Eye (tissue), 1 donor: ENCODE measurements at places on chromosomes 3 and 15.
A peak's percentile ranks its signal among the peaks of the same experiment; 100 is the strongest.

DNA sequence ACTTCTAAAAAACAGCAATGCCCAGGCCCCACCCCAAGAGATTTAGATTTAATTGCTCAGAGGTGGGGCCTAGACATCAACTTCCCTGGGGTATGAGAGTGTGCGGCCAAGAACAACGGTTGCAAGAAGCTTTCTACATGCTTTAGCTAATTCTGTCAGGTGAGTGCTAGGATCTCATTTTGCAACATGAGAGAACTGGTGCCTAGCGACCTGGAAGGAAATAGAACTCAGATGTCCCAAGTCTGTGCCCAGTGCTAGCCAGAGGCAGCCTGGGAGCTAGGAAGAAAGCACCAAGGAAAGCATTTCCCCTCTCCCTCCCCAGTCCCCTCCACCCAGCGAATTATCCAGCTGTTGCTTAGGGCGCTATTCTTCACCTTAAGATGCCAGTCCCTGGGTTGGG, 22.9 kb upstream of the HRH1 start:
- DNase-seq, result peak; percentile 50

- DNase-seq, result no peak
Observed at GRCh38 chr15:58221591-58222241, 83.5 kb downstream of the AQP9 start.

GRCh38 chr3:61530355-61530754, 31.0 kb upstream of the PTPRG start:
- peak; percentile 57 for DNase-seq

GRCh38 chr15:73982222-73982962, 9.7 kb downstream of the STOML1 start:
- peak; percentile 83 for DNase-seq

- DNase-seq, result no peak
Observed at GRCh38 chr3:78926523-78926922, 841.3 kb downstream of the ROBO1 start.

- DNase-seq, result no peak
Observed at GRCh38 chr3:41682996-41683395, 278.9 kb downstream of the ULK4 start.

- no peak for DNase-seq
Observed at GRCh38 chr15:37967788-37968187, 33.3 kb downstream of the TMCO5A start.

GRCh38 chr3:171005648-171006047, 20.9 kb downstream of the SLC2A2 start:
- no peak for DNase-seq

DNA sequence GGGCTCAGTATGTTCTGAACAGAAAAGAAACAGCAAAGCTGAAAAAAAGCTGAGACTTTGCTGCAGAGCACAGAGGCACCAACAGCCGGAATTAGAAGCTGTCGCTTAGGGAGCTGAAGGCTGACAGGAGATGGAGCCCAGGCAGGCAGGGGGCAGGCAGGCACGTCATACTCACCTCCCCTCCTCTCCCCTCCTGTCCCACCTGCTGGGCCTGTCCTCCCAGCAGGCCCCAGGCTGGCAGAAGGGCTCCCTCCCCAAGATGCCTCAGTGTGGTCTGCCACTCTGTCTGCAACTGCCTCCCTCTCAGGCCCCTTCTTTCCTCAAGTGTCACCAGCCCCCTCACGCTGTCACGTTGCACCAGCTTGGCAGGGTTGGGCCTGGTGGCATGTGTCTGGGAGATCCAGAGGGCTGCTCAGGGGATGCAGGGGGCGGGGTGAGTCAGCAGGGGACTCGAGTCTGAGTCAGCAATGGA, 3.2 kb upstream of the ANKRD63 start:
- DNase-seq, result no peak

DNA sequence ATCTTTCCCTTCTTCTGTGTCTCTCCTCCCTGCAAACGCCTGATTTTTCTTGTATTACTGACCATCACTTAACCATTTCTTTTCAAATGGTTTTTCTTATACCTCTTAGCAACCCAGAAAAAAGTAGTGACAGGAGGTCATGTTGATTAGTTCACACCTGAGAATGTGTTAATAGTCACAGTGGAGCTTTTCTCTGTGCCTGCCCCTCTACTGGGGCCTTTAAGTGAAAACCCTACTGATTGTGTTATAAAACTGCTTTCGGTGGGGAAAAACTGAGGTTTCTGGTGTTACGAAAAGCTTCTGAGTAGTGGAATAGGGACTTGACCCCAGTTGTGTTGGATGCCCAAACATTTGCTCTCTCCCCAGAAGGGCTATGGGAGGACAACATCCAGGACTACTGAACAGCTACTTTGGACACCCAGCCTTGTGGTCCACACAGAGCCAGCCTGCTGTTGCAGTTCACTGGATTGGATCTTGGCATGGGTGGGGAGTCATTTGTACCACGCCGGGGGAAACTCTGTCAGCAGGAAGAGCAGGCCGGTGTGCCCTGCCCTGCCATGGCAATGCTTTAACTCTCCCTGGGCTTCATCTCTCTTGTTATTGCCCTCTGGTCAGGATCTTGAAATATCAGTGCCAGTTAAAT, 10.3 kb downstream of the GPR87 start:
- no peak for DNase-seq

DNA sequence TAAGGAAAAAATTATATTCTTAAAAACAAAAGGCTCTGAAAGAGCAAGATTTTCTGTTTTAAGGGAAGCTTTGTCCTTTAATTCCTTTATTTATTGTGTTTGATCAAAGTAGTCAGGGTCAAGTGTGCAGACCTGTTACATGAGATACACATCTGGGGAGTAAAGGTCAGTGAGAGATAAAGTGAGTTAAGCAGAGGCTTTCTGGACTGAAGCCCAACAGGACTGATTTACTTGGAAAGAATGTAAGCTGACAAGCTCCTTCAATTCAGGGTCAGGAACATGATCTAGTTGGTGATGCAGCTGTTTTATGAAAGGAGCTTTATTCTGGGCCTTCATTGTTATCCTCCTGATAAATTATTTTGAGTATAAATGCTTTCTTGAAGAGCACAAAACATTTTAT, 20.7 kb upstream of the OTOL1 start:
- DNase-seq, result peak; percentile 31

- DNase-seq, result no peak
Observed at GRCh38 chr15:82625136-82625535, 22.0 kb downstream of the CPEB1 start.

- DNase-seq, result no peak
Observed at GRCh38 chr15:39269821-39270220, 311.1 kb upstream of the THBS1 start.

GRCh38 chr3:128946411-128946810, 47.5 kb downstream of the CFAP92 start:
- DNase-seq, result no peak

DNA sequence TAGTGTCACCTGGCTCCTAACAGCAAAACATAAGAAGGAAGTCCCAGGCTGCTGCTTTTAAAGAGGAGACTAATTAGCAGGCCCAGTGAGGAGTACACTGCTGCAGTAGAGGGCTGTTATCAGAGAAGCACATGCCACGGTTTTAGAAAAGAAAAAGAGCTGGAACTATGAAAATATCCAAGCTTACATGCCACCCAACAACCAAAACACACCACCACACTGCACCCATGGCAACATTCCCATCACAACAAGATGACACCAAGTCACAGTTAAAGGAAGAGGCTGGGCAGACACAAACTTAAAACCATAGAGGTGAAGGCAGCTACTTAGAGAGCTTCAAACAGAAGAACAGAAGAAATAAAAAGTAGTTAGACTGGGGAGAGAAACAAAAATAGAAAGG, 37.0 kb downstream of the NPTN start:
- DNase-seq, result no peak

- DNase-seq, result no peak
Observed at GRCh38 chr3:176978441-176978840, 218.8 kb downstream of the TBL1XR1 start.

GRCh38 chr3:79368403-79368802, 399.4 kb downstream of the ROBO1 start:
- DNase-seq, result peak; percentile 27

DNA sequence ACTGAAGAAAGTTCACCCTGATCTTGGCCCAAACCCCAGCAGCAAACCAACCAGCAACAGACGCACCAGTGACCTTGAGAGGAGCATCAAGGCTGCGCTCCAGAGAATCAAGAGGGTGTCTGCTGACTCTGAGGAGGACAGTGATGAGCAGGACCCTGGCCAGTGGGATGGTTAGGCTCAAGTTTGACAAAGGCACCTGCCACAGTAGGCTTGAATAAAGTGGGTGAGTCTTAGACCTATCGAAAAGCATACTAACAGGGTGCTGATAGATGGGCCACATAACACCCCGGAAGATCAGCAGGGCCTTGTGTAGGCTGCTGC, 23.9 kb downstream of the WHAMM start:
- DNase-seq, result no peak

- no peak for DNase-seq
Observed at GRCh38 chr3:196218155-196218712, 1.9 kb downstream of the SLC51A start.
